ENCODE measurements at places on chromosomes 13 and 19.

DNA sequence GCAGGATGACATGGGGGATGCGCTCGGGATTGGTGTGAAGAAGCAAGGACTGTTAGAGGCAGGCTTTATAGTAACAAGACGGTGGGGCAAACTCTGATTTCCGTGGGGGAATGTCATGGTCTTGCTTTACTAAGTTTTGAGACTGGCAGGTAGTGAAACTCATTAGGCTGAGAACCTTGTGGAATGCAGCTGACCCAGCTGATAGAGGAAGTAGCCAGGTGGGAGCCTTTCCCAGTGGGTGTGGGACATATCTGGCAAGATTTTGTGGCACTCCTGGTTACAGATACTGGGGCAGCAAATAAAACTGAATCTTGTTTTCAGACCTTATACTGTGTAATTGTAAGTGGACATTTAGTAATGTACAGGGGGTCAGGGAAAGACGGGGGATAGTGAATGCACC, 7.0 kb downstream of the KLK2 start:
- DNase-seq, result no peak

- DNase-seq, result no peak
Observed at GRCh38 chr13:109198585-109198984, 569.2 kb downstream of the MYO16 start.

- DNase-seq, result no peak
Observed at GRCh38 chr19:41928221-41928683, at the start of gene ERFL. ERFL (minus strand) TSS chr19:41928449; CDS start chr19:41912919, 15,530 bp downstream.

DNA sequence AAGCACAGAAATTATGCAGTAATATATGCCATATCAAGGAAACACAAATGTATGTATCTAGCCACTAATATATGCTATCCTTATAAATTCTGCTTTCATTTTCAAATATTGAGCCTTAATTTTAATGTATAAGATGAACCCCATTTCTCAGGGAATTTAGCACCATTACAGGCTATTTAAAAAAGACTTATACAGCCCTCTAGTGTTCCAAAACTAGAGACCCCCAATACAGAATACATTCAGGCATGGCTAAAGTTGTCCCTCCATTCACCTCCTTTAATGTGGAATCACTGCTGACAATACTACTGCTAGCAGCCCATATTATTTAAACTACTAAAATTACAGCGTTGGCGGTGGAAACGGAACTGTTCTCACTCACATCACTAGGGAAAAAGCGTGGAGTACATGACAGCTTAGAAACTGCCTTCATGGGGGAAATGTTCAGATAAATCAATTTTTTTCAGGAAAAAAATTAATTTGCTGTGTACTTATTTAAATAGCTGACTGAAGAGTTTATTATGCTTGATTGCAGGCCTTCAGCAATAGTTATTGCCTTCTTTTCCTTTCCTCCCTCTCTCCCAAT, 541.0 kb downstream of the PCDH9 start:
- no peak for DNase-seq

- no peak for DNase-seq
Observed at GRCh38 chr13:42334329-42334706, 62.4 kb downstream of the AKAP11 start.

DNA sequence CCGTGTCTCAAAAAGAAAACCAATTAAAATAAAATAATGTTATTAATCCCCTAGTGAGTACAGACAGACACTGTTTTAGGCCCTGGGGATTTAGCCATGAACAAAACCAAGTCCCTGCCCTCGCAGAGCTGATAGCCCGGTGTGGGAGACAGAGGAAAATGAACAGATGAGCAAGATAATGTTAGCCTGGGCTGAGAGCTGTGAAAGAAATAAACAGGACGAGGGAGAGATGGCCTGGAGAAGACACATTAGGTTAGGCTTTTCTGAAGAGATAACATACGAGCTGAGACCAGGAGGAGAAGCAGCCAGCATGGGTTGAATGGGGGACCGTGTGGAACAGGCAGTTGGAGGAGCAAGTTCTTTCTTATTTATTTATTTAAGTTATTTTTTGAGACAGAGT, 9.0 kb downstream of the RELB start:
- no peak for DNase-seq

DNA sequence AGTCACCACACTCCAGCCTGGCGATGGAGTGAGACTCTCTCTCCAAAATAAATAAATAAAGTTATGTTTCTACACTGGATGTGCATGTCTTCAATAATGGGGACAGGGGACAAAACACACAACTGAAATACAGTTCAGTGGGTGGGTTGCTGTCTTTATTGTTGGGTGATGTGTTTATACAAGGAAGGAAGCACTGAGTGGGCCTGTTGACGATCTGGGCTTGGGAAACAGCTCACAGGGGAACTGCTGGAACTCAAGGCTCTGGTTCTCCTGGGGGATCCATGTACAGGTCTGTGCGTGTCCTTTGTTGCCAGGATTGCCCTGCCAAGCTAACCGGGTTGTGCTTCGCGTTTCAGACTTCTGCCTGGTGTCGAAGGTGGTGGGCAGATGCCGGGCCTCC, 18.9 kb downstream of the SPINT2 start:
- no peak for DNase-seq

GRCh38 chr19:7638802-7639465, 2.0 kb downstream of the STXBP2 start:
- DNase-seq, result no peak

DNA sequence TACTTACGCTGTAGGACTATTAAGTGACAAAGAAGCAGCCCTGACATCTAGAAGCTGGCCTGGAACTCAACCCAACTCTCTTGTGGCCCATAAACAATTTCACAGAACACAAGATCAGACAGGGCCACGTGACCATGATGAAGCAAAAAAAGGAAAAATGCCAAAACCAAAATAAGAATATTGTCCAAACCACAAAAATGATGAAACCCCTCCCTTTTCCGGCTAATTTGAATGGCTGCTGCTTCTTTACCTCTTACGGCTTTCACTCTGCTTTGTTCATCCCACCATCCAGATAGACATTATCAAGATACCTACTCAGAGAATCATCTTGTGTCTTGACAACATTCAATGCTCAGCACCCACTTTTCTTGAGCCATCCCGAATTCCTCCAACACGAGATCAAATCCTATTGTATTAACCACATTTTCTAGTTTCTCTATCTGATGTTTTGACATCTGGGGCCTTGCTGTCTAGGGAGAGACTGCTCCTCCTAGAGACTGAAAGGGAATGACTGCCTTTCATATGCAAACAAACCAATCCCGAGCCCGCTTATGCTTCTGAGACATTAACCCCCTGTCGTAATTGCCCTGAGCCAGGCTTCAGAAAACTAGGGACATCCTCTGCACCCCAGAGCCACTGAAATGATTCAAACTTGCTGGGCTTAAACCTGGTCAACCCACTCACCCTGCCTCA, 186.3 kb downstream of the TDRD3 start:
- no peak for DNase-seq

DNA sequence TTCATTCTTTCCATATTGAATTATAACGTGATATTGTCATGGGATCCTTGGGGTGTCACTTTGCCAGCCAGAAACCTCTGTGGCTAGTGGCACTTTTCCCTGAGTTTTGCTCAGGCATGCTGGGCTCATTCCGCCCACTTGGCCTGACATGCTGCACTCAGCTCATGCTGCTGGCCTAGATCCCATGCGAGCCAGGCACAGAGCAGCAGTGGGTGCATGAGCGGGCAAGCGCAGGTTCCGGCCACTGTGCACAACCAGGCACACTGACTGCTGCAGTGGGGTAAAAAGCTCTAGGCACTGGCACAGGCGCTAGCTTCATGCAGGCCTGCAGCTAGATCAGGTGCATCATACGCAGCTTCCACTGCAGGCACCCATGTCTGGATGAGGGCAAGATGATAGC, 221.2 kb downstream of the MAB21L1 start:
- DNase-seq, result no peak

- DNase-seq, result no peak
Observed at GRCh38 chr19:18428173-18428786, 9.1 kb downstream of the SSBP4 start.

GRCh38 chr13:91278888-91279287, 68.6 kb upstream of the MIR17HG start:
- DNase-seq, result no peak

GRCh38 chr13:42486711-42487198, 87.2 kb upstream of the TNFSF11 start:
- DNase-seq, result no peak

DNA sequence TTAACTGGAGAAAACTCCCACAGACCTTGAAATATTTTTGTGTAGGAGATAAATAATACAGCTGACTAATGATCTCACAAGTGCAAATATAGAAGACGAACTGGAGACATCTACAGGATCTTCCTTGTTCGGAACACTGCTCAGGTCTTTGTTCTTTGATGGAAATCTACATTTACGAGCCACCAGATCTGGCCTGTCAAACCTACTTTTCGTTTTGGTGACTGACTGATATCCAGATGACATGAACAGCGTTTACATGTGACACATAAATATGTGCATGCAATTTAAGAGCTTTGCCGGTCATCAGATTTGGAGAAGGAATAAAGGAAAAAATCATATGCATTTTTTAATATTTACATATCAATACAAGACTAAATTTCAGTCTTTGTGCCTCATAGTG, 24.5 kb upstream of the TPP2 start:
- DNase-seq, result no peak

DNA sequence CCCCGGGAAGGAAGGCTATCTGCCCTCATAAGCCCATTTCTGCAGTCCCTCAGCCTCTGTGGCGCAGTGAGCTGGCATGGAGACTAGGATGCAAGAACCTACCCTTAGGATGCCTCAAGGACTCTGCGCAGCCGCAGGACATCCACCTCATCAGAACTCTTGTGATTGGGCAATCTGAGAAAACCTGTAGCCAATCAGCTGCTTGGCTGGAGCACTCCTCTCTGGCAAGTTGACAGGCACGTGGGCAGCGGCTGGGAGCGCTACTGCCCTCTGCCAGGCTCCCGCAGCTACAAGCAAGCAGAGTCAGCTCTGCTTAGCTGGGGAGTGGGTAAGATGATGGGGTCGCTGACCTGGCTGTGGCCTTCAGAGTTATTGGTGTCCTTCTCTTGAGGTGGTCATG, 1.5 kb upstream of the ECSIT start:
- no peak for DNase-seq

- no peak for DNase-seq
Observed at GRCh38 chr19:29054886-29055675, 157.9 kb downstream of the UQCRFS1 start.

- no peak for DNase-seq
Observed at GRCh38 chr13:27034678-27035111, 136.9 kb downstream of the USP12 start.

DNA sequence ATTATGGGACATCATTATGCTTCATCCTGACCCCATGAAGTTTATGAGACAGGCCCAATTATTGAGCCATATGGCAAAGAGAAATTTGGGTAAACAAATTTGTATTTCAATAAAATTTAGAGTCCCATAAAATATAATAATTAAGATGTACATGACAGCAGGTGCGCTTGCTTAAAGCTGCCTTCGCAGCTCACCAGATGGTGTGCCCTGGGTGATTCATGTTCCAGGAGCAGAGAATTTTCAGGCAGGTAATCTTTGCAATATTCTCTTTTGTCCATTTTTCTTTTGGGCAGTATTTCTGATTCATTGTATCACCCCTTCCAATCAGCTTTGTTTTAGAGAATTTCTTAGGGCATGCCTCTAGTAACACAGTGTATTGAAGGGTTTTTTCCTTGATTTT, 39.5 kb upstream of the WASF3 start:
- no peak for DNase-seq

DNA sequence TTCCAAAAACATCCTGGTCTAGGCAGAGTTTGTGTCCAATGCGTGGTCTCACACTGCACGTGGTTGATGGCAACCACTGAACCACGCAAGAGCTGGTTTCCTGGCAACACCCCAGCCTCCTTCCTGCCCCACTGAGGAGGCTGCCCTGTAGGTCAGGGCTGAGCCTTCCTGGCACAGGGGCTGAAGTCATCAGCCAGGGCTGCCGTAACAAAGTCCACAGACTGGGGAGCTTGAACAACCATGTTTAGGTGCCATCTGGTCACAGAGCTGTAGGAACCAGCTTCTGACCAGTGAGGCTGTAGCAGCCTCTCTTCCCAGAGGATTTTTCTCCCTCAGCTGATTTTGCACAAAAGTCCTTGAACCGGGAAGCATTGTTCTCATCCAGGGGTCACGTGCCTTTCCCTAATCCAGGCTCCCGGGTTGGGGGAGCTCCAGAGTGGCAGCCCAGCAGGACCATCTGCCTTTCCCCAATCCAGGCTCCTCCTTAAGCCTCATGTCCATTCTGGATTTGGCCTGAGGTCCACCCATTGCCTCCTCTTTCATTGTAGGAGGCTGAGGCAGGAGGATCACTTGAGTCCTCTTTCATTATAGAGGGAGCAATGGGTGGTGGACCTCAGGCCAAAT, 53.9 kb downstream of the CHST8 start:
- DNase-seq, result no peak

- DNase-seq, result no peak
Observed at GRCh38 chr19:43498233-43498842, 6.2 kb downstream of the PHLDB3 start.

- DNase-seq, result no peak
Observed at GRCh38 chr19:50205681-50206138, 2.3 kb downstream of the MYH14 start.

- no peak for DNase-seq
Observed at GRCh38 chr19:38385804-38386257, 2.0 kb downstream of the GGN start.

- DNase-seq, result no peak
Observed at GRCh38 chr19:2607712-2608601, 94.5 kb downstream of the GNG7 start.
